ENCODE measurements at places on chromosomes 1 and 21. TPM values are rescaled to one million over a fixed set of nuclear protein-coding genes. Genes with fewer than 3 reads are reported as not detected.

DNA sequence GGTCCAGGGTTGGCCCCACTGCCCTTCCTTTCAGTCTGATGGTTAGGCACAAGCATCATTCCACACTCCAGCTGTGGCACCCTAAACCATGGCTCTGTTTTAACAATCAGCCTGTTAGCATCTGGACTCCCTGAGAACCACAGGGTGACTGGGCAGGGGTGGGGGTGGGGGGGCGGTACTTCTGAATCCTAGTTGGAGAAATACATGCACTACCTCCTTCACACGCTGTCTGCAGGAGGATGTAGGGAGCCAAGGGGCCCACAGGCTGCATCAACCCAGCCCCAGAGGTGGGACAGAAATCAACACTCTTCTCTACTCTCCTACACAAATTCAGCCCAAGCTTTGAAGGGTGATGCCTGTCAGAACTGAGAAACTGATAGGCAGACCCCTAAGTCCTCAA is 23.8 kb downstream of the DDX20 start:
- no peaks in the 10 kb centered on the region for H3K27me3 ChIP-seq
- DNase-seq = no peak
- H3K36me3 ChIP-seq = no peaks in the 10 kb centered on the region
- no peak overlapping the region for H3K27ac ChIP-seq
- no peak overlapping the region for H3K4me3 ChIP-seq

DNA sequence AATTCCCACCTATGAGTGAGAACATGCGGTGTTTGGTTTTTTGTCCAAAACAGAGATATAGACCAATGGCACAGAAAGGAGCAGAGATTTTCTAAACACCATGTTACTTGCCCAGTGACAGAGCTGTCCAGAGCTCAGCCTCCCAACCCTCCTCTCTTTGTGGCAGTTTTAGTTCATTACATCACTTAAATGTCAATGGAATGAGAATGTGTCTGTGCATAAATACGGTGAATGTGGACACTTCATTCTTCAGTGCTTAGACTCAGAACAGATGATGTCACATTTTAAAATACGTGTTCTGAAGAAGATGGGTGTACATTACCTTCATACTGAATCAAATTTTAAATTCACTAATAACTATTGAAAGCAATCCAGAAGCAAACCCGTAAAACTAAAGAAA is 374.9 kb downstream of the DSCAM start:
- no peaks in the 10 kb centered on the region for H3K27me3 ChIP-seq
- H3K4me3 ChIP-seq = no peak overlapping the region
- H3K4me1 ChIP-seq = no peaks in the 10 kb centered on the region
- DNase-seq = no peak

ANGPTL3 gene
- total RNA-seq = not detected

DNA sequence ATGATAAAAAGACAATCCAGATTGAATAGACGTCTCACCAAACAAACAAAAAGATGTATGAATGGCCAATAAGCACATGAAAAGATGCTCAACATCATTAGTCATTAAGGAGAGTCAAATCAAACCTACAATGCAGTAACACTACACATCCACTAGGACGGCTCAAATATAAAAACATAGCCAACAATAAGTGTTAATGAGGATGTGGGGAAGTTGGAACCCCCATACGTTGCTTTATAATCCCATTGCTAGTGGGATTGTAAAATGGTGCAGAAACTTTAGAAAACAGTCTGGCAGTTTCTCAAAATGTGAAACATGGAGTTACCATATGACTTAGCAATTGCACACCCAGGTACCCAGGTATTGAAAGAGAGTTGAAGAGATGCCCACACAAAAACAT is 14.7 kb upstream of the IL24 start:
- H3K27ac ChIP-seq = no peak overlapping the region
- no peak overlapping the region for H3K4me3 ChIP-seq
- peaks cover 11% of the 10 kb centered on the region for H3K36me3 ChIP-seq

ACTN2 gene
- total RNA-seq = 0.44 TPM

DNA sequence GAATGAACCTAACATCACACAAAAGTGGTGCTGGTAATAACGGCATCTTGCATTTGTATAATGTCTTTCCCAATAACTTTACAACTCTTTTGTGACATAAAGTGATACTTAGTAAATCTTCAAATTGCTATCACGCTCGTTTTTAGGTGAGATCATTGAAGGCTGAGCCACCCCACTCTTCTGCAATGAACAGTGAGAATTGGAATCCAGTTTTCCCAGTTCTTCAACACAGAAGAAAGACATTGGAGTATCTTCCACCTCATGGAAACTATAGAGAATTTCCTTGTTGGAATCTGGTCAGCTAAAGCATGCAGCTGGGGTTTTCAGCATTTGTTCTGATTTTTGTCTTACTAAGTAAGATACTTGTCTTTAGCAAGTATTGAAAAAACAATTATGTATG is 59.9 kb upstream of the NRIP1 start:
- DNase-seq = no peak
- H3K4me1 ChIP-seq = peaks cover 3% of the 10 kb centered on the region
- no peak overlapping the region for H3K4me3 ChIP-seq
- H3K27me3 ChIP-seq = peaks cover 5% of the 10 kb centered on the region
- no peaks in the 10 kb centered on the region for H3K36me3 ChIP-seq
- H3K27ac ChIP-seq = no peak overlapping the region

GRCh38 chr1:108117237-108117636 is 82.9 kb downstream of the SLC25A24 start:
- H3K36me3 ChIP-seq = no peaks in the 10 kb centered on the region
- H3K27me3 ChIP-seq = peaks cover 4% of the 10 kb centered on the region
- H3K4me3 ChIP-seq = no peak overlapping the region
- no peak for DNase-seq
- no peak overlapping the region for H3K27ac ChIP-seq

L1TD1 gene
- total RNA-seq = 0.09 TPM

DNA sequence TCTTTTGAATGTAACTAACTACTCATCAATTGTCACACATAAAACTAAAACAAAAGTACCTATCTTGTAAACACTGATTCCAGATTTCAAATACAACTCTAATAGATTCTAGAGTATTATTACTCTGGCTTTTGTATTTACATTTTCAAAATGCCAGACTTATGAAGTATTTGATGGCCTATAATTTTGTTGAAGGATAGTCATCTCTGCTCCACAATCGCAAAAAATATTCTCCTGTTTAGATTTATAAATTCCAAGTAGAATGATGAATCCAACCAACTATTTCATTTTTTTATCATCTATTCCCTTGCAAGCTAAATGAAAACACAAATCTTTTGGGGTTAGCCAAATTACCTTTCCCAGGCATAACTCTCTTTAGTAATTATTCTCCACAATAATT is 75.0 kb upstream of the GUCA2A start:
- no peaks in the 10 kb centered on the region for H3K27me3 ChIP-seq
- peaks cover 64% of the 10 kb centered on the region for H3K36me3 ChIP-seq
- H3K4me3 ChIP-seq = no peak overlapping the region

TNFRSF1B gene
- 116 TPM for total RNA-seq

GRCh38 chr1:23791516-23792047 is 637 bp downstream of the LYPLA2 start:
- H3K27me3 ChIP-seq = no peaks in the 10 kb centered on the region
- peaks cover 13% of the 10 kb centered on the region for H3K4me1 ChIP-seq
- H3K36me3 ChIP-seq = peaks cover 22% of the 10 kb centered on the region
- H3K4me3 ChIP-seq = peak overlapping the region; percentile 86
- DNase-seq = peak; percentile 53

GRCh38 chr1:234973426-234974250 is 155.0 kb downstream of the TOMM20 start:
- H3K4me3 ChIP-seq = no peak overlapping the region
- no peaks in the 10 kb centered on the region for H3K27me3 ChIP-seq
- DNase-seq = peak; percentile 16
- H3K4me1 ChIP-seq = peaks cover 75% of the 10 kb centered on the region

THEM5 gene
- not detected for total RNA-seq

DNA sequence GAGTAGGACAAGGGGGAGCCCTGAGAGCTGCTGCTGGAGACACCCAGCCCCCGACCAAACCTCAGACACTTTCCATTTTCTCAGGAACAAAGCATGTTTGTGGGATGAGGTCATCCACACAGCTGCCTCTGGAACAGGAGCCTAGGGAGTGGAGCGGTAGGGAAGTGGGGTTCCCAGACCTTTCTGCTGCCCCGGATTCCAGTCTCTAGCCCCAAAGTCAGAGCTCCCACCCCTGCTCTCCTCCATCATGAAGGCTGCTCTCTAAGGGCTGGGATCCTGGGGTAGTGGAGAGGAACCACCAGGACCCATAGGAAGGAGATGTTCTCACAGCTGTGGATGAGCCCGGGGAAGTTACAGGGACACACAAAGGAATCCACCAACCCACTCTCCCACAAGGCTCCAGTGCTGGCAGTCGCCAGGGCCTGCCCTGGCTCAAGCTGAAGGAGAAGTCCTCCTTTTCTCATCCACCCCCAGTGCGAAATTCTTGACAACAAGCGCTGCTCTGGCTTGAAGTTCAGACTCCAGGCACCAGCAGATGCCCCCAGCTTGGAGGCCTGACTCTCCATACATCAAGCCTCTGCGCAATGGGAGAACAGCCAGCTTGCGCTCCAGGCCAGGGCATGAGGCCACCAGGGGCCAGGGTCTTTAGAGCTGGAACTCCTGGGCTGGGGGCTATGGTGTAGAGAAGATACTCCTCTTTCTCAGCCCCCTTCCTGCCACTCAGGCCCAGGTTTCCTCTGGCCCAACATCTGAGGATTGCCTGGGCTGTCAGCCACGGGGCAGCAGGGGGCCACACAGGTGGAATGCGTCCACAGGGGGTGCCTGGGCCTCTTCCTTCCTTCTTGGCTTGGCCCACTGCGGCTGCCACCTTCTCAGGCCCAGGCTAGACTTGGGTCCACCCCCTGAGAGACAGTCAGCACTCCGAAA is 4.5 kb downstream of the FHL3 start:
- H3K27ac ChIP-seq = peak overlapping the region; percentile 52
- H3K4me1 ChIP-seq = peaks cover 49% of the 10 kb centered on the region
- peaks cover 18% of the 10 kb centered on the region for H3K36me3 ChIP-seq
- H3K4me3 ChIP-seq = no peak overlapping the region
- DNase-seq = no peak

OR14K1 gene
- not detected for total RNA-seq

- no peak overlapping the region for H3K4me3 ChIP-seq
- peak overlapping the region; percentile 63 for H3K27ac ChIP-seq
- peaks cover 92% of the 10 kb centered on the region for H3K4me1 ChIP-seq
- peaks cover 73% of the 10 kb centered on the region for H3K36me3 ChIP-seq
- H3K27me3 ChIP-seq = no peaks in the 10 kb centered on the region
These were observed 13.5 kb downstream of the SLC2A1 start for GRCh38 chr1:42945164-42945563.

GRCh38 chr1:31620631-31621497 is 3.4 kb downstream of the HCRTR1 start:
- peaks cover 3% of the 10 kb centered on the region for H3K4me1 ChIP-seq
- H3K27ac ChIP-seq = no peak overlapping the region
- no peak for DNase-seq
- H3K36me3 ChIP-seq = peaks cover 4% of the 10 kb centered on the region

DNA sequence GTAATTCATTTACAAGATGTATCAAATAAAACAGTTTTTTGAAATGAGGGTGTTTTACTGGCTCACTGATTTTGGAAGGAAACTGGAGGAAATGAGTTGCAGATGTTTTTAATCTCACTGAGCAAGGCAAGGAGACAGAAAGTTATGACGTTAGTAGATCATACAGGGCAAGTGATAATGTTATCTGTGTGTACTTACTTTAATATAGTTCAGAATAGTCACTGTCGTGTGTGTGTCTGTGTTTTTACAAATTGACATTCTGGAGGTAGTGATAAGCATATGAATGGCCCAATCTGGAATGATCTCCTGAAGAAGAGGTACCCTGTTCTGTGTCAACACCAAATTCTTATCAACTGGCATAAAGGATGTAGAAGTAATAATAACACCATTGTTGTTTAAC is 1.9 kb upstream of the GBP4 start:
- H3K36me3 ChIP-seq = peaks cover 28% of the 10 kb centered on the region
- H3K27me3 ChIP-seq = no peaks in the 10 kb centered on the region
- peak overlapping the region; percentile 40 for H3K4me3 ChIP-seq

DNA sequence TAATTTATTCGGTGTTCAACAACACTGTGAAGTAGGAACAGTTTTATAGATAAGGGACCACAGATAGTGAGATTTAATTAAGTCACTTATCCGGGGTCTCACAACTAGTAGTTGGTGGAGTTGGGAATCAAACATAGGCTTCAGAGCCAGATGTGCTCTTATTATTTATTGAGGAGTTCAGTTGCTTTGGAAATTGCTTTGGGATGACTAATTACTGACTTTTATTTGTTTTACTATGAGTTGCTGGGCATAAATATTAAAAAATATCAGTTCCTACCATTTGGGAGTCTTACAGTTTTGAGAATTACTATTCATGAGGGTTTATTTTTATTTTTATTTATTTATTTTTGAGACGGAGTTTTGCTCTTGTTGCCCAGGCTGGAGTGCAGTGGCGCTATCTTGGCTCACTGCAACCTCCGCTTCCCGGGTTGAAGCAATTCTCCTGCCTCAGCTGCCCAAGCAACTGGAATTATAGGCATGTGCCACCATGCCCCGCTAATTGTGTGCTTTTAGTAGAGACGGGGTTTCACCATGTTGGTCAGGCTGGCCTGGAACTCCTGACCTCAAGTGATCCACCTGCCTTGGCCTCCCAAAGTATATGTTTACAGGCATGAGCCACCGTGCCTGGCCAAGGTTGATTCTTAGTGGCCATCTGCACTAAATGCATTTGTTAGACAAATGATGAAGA is 27.7 kb downstream of the THRAP3 start:
- H3K36me3 ChIP-seq = peaks cover 31% of the 10 kb centered on the region
- no peaks in the 10 kb centered on the region for H3K27me3 ChIP-seq
- H3K4me3 ChIP-seq = no peak overlapping the region
- H3K4me1 ChIP-seq = peaks cover 59% of the 10 kb centered on the region
